ENCODE measurements at places on chromosomes 6 and 20.

DNA sequence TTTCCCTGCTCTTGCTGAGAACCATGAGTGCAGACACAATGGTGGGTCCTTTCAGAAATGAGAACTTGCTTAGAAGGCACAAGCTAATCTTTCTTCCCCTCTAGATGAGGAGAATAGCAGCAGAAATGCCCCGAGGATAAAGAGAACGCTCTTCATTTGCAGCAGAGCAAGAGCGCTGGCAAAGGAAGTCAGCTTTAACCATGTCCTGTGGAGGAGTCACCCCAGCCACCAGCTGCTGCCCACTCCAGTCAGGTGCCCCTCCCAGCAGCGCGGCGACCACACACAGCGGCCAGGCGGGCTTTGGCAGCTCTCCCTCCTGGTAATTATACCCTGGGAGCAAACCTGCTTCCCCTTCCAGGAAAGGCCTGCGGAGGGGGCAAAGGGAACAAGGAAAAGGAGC is 42.4 kb upstream of the EMILIN3 start:
- DNase-seq, result no peak

DNA sequence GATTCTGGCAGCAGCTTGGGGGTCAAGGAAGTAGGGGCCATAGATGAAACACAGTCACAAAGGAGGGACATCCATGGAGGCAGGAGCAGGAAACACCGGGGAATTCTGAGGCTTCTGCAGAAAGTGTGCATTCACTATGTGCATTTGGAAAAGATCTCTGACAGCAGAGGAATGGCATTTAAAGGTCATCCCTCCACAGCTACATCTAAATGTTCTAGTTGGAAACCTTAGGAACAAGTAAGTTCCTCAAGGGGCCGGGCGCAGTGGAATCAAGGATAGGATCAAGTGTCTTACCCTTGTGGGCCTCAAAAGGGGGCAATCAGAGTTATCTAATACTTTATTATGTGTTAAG is 8.8 kb downstream of the C6orf136 start:
- DNase-seq, result no peak

GRCh38 chr6:30121446-30122366 is 8.8 kb upstream of the TRIM31 start:
- DNase-seq, result no peak

GRCh38 chr6:46990031-46990644 is 52.0 kb downstream of the ADGRF1 start:
- no peak for DNase-seq

DNA sequence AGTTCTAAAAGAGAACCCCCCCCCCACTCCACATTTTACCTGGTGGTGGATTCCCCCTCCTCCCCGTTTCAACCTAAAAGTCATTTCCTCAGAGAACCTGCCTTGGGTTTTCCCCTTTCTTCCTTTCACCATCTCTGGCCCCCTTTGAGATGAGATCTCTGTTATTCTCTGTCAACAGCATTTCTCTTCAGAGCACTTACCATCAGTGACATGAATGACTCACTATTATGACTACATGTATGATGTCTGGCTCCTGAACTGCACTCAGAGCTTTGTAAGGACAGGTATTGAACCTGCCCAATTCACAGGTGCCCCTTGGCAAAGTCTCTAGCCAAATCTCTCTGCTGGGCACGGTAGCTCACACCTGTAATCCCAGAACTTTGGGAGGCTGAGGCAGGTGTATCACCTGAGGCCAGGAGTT is 61.4 kb upstream of the JARID2 start:
- DNase-seq, result no peak

GRCh38 chr6:17884498-17885478 is 102.6 kb downstream of the KIF13A start:
- DNase-seq, result no peak

DNA sequence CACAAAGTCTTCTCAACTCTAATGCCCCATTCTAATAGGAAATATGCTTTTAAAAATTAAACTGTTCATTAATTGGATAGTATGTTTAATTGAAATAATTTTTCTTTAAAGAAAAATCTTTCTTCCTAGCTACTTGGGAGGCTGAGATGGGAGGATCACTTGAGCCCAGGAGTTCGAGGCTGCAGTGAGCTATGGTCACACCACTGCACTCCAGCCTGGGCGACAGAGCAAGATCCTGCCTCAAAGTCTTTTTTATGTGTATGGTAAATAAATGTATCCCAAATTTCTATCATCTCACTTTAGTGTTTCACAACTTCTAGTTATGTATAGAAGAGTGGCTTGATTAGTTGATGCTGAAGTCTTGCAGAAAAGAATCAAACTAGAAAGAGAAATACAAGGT is 4.5 kb downstream of the DSE start:
- no peak for DNase-seq

GRCh38 chr20:63027922-63028389 is 21.2 kb upstream of the BHLHE23 start:
- no peak for DNase-seq

DNA sequence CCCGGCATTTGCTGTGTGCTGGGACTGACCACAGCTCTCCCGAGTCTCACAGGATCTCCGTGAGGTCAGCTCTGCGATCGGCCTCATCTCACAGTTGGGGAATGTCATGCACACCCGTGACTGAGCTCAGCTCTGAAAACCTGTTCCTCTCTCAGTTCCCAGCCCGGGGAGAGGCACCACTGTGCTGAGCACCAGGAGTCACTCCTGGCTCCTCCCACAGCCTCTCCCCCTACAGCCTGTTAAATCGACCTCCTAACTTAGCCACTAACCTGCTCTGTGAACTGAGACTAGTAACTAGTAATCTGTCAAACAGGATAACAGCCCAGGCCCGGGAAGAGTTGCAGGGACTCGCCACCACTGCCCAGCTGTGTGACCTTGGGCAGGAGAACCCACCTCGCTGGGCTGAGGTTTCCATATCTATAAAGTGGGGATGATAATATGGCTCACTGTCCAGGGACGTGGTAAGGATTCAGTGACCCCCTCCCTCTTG is 20.1 kb upstream of the NOL4L start:
- DNase-seq, result no peak

DNA sequence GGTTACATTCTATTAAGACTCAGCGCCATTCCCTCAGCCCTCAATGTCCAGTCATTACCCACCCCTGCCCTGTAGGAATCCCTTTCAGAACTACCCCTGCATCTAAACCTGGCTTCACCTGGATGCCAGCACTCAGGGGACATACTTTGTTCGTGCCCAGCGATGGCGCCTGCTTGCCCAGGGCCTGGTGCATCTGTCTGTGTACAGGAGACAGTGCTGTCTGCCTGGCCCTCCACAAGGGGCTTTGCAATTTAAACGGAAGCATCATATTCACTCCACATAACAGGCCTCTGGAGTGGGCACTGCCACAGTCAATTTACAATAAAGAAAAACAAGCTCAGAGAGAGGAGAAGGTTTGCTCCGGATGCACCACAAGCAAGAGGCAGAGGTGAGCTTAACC is 4.6 kb downstream of the RSPO4 start:
- no peak for DNase-seq

GRCh38 chr20:61570646-61571195 is 318.7 kb downstream of the CDH4 start:
- DNase-seq, result no peak

GRCh38 chr20:37898233-37899104 is 4.5 kb upstream of the VSTM2L start:
- no peak for DNase-seq

GRCh38 chr20:20820785-20821483 is 108.5 kb upstream of the RALGAPA2 start:
- DNase-seq, result no peak

DNA sequence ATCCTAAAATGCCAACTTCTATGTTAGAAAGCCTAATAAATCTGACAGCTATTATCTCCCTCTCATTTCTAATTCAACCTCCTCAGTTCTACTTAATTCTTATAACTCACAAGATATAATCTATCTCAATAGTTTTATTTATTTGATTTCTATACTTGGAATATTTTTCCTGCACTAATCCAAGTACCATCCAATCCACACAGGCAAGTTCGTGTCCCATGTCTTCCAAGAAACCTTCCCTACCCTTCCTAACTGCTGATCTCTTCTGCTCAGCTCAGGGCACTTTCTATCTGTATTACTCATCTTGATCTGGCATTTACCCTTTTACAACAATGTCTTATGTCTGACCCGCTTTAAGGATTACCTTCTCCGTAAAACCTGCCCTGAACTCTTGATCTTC is 18.2 kb downstream of the NCOA5 start:
- no peak for DNase-seq

- no peak for DNase-seq
Observed at GRCh38 chr20:50153153-50153499, 397 bp downstream of the PEDS1 start.

DNA sequence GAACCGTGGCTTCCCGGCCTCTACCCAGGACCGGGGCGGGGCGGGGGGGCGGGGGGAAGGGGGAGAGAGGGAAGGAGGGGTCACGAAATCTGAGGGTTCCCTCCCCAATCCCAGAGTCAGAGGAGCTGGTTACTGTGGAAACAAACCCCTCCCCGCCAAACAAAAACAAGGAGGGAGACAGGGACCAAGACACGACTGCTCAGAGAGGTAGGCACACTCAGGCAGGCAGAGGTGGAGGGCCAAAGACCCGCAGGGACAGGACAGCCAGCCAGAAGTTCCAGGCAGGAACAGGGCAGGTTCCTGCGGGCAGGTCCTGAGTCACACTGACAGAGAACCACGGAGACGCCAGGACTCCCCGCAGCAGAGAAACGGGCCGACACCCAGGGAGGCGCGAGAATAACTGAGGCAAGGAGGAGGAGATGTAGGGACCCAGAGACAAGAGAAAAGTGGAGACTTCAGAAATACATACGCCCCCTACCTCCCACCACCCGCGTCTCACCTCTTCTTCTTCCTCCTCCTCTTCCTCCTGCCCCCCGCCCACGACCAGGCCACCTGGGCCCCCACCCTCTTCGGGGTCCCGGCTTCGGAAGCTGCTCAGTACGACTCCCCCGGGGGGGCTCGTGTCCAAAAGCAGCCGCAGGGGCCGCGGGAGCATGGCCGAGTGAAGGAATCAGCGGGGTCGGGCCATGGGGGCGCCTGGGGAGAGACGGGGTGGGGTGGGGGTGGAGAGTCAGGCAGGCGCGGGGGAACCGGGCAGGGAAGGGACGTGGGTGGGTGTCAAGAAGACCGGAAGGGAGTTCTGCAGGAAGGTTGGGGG is 578 bp downstream of the RGL2 start:
- DNase-seq, result no peak

- DNase-seq, result no peak
Observed at GRCh38 chr20:32244150-32244823, 33.2 kb upstream of the KIF3B start.

DNA sequence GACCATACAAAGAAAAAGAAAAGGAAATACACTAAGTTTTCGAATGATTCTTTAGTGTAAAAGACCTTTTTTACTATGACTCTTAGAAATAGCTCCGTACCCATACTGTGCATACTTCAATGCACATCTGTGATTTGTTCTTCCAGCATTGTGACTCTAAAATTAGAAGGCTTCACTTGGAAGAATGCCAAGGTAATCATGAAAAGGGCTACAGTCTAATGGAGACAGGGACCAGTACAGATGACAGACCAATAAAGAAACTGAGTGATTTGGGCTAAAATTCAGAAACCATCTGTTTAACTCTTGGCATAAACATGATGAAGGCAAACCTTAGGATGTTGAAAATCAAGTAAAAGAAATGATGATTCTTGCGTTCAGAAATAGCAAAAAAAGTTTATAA is 46.3 kb downstream of the CYP39A1 start:
- no peak for DNase-seq

GRCh38 chr20:59403261-59403961 is 103.0 kb downstream of the EDN3 start:
- peak; percentile 71 for DNase-seq

- DNase-seq, result no peak
Observed at GRCh38 chr6:163915131-163915530, 500.6 kb downstream of the QKI start.

DNA sequence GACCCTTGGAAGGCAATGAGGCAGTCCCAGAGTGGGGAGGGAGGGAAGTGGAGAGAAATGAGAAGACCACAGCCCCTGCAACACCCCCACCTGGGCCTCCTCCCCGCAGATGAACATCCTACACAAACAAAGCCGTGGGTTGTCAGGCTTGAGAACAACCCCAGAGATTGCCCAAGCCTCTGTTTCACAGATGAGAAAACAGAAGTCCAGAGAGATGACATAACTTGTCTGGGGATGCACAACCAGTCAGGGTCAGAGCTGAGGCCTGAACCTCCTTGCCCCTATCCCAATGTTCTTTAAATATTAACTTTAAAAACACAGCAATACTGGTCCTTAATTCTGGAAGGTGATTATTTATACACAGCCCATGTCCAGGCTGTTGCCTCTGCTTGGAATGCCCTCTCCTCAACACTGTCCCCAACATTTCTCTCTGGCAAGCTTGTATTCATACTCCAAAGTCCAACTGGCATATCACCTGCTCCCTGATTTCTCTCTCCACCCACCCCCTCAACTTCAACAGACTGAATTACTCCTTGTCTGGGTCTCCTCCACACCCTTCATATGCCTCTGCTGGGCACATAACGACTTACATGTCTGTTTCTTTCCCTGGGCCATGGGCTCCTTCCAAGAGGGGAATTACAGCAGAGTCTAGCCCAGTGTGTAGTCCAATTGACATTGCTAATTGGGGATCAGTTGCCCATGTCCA is 135.5 kb upstream of the LRFN2 start:
- no peak for DNase-seq

Data from activated CD8-positive, alpha-beta memory T cell treated with anti-CD3 and anti-CD28 coated beads for 1 hour (primary cell).